ENCODE measurements at places on chromosomes 1 and 21. TPM values are rescaled to one million over a fixed set of nuclear protein-coding genes. Genes with fewer than 3 reads are reported as not detected.

GRCh38 chr1:107379826-107380225 is 239.0 kb downstream of the NTNG1 start:
- DNase-seq: no peak

DNA sequence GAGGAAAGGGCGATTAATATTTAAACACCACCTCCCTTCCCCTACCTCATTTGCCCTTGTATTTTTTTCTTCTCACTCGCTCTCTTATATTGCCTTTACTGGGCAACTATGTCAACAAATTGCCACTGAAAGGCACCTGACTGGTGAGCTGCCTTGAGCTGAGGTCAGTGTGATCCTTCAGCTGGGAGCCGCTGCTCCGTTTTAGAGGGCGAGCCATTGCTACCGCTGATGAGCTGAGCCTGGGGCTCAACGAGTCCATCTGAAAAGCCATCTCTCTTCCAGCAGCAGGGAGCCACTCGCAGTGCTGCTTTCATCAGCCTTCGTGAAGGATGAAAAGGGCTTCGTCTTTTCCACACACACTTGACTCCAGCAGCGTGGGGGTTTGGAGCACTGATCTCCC is 108.0 kb upstream of the KIF26B start:
- no peak for DNase-seq

GRIK1 gene
- total RNA-seq: not detected

DNAJC28 gene
- total RNA-seq: 1.3 TPM

DNA sequence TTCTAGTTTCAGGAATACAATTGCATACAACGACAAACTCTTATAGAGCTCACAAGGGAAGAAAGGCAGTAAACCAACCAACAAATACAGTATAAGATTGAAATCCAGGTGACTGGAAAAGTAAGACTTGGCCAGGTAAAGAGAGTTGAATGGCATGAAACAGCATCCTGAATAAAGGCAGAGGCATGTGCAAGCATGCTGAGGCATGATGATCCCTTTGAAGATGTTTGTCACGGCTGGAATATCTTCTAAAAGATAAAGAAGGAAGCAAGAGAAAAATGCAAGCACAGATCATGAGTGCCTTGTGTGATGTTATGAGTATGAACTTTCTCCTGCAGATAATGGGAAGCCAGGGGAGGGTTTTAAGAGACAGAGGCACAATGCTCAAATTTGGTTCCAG is 83.3 kb upstream of the SPATA6 start:
- DNase-seq: peak; percentile 92

MAP3K21 gene
- 6.9 TPM for total RNA-seq

OR14K1 gene
- total RNA-seq: not detected

CD34 gene
- not detected for total RNA-seq

DNA sequence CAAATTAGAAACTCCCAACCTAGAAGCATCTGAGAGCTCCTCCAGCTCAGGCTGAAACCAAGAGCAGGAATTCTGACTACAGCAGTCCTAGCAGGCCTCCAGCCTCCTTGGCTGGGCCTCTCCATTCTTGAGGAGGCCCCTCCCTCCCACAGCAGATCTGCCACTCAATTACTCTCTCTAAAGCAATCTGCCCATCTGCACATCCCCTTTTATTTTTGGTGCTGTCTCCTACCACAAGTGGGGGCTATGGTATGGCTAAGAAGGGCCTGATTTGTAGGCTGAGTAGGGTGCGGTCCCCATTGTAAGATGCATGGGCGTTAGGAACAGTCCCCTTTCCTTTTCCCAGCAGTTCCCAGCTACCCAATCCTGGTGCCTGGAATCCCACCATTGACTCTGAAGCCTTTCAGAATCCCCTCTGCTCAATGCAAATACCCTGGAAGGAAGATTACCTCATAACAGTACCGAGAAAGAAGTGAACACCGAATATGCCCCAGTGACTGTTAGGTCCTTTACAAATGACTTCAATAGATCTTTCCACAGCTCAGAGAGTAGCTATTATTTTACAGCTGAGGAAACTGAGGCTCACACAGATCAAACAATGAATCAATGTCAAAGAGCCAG is 11.6 kb upstream of the TTC39A start:
- no peak for DNase-seq

- DNase-seq: no peak
Measured at GRCh38 chr1:239353536-239353935, 32.8 kb upstream of the CHRM3 start.

GRCh38 chr1:177183836-177184235 is 13.1 kb downstream of the BRINP2 start:
- no peak for DNase-seq

GRCh38 chr1:19644681-19645410 is 735 bp downstream of the NBL1 start:
- DNase-seq: no peak

TRIM62 gene
- 0.79 TPM for total RNA-seq

All from bronchial epithelial cell (primary cell).